ENCODE measurements at places on chromosomes 7 and 10. TPM values are rescaled to one million over a fixed set of nuclear protein-coding genes. Genes with fewer than 3 reads are reported as not detected.

The RNF32 gene
- total RNA-seq, result 3.9 TPM

GRCh38 chr7:2864999-2865670 lies 21.0 kb upstream of the GNA12 start:
- DNase-seq, result peak; percentile 73

DNA sequence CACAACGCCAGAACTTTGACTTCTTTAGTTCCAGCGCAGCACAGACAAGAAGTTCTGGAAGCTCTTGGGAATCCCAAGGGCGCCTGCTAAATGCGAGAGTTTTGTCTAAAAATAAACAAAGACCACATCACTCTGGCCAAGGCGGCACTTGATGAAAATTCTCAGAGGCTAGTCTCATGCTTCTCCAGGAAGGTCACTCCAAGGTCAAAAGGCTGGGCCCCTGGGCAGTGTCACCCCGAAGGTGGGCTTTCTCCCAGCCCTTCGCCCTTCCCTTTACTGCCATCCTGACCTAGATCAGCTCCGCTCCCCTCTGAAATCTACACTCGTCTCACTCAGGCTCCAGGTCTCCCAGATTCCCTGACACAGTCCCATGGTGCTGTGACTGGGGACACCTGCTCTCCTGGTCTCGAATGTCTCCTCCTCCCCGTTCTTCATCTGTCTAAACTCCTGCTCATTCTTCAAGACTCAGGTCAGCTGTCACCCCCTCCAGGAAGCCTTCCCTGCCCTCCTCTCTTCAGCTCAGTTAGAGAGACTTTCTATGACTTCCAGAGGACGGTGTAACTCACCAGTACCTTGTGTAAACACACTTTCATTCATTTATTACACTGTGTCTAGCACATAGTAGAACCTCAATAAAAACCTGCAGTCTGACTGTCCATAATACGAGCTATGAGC lies 10.5 kb downstream of the FAM53B start:
- no peak for DNase-seq

DNA sequence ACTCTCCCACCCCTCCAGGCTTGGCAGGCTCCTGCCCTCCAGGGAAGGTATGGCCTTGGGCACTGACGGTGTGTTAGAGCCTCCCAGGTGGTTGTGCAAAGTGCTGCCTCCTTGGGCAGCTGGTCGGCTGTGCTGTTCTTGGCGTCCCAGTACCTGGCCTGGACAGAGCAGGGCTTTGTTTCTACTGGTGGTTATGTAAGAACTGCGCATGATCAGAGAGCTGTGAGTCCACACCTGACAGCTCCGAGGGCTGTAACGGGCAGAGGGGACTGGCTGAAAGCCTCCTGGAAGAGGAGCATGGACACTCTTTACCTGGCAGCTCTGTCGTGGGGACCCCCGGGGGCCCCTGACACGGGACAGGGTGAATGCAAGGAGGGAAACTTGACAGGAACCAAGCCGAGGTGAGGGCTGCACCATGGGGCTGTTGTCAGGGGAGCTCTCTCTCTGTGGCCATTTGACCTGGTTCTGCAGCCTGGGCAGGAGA lies 3.1 kb upstream of the SFRP5 start:
- DNase-seq, result no peak

- peak; percentile 54 for DNase-seq
Observed at GRCh38 chr7:38932509-38933168, 23.6 kb upstream of the VPS41 start.

The BTBD16 gene
- not detected for total RNA-seq

The CLDN15 gene
- 10.0 TPM for total RNA-seq

The GIMAP1 gene
- 0.11 TPM for total RNA-seq

DNA sequence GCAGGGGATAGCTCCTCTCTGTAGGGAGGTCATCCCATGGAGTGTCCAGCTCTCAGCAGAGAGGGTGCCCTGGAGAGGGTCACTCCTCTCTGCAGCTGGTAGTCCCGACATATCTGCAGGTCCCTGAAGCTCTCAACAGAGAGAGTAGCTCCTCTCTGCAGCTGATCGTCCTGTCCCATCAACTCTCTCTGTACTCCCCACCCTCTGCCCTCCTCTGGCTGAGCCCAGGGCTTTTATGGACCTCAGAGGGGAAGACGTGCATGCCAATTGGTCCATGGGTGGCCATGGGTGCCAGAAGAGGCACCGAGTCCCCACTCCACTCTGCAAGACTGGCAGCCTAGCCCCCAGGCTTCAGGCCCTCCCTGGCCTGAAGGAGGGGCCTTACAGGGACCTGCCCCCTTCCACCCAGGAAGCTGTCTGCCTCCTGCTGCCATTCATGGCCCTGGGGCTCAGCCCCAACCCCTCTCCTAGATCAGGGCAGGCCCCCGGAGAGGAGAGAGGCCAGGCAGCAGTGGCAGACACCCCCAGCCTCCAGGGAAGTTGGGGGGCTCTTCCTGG lies 9.0 kb upstream of the BLVRA start:
- no peak for DNase-seq

GRCh38 chr10:82813856-82814255 lies 938.9 kb downstream of the NRG3 start:
- DNase-seq, result no peak

The RNF148 gene
- not detected for total RNA-seq

DNA sequence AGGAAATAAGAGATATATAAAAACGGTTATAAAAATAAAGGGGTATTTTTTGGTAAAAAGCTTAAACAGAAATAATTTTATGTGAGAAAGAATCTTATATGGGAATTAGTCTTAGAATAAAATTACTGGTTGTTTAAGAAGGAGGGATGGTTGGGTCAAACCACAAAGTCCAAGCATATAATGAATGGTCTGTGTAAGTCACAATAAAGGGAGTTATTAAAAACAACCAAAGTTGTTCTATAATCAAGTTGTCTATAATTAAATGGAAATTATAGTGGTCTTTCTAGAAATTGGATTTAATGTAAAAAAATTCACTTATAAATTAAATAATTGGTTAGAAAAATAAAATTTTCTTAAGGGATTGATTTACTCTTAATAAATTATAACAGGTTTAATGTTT lies 304.8 kb downstream of the POM121L12 start:
- no peak for DNase-seq

All from K562 (cell line).